ENCODE measurements at places on chromosomes 7 and 10.

- no peaks in the 10 kb centered on the region for H3K4me1 ChIP-seq
- H3K36me3 ChIP-seq = peaks cover 11% of the 10 kb centered on the region
- DNase-seq = no peak
- H3K4me3 ChIP-seq = no peak overlapping the region
- H3K27ac ChIP-seq = no peak overlapping the region
These were observed 16.4 kb downstream of the RGS10 start for GRCh38 chr10:119526149-119526548.

DNA sequence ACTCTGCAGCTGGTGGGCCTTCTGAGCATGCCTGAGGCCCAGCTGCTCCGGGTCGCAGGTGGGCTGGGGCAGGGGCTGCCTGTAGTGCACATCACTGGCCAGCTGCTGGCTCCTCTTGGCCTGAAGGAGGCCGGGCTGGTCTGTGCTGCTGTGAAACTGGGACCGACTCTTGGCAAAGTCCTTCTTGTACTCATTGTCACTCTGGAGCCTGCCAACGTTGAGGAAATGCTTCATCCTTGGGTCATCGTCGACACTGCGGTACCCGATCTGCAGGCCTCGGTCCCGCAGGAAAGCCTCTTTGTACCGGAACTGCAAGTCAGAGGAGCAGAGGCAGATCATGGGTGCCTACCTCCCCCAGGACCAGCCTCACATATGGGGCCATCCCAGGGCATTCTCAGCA lies 37.7 kb downstream of the HABP2 start:
- H3K27ac ChIP-seq = no peak overlapping the region
- H3K27me3 ChIP-seq = no peaks in the 10 kb centered on the region
- no peaks in the 10 kb centered on the region for H3K36me3 ChIP-seq
- no peaks in the 10 kb centered on the region for H3K4me1 ChIP-seq

DNA sequence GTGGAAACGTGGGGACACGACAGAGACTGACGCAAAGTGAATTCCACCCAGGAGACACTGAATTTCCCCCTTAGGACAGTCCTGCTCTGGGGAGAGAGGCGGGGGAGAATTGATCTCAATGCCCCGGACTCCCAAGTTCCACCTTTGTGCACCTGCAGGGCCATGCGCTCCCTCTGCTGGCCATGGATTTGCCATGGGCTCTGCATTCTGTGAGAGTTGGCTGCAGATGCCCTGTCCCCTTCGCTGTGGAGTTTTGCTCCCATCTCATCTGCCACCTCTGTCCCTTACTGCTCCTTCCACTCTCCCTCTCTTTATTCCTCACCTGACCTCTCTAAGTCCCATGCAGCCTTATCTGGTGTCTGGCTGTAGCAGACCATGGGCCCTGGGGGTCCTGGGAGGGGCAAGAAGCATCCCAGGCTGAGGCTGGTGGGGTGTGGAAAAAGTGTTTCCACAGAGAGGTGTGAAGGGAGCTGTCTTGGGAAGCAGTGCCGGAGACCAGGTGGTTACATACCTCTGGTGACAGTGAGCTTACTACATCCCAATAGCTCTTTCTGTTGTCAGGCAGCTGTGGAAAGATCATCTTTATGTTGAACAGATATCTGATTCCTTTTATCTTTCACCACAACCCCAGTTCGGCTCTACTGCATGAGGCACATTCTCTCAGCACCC lies 14.3 kb downstream of the GHRHR start:
- peak; percentile 74 for DNase-seq
- H3K27me3 ChIP-seq = no peaks in the 10 kb centered on the region
- no peak overlapping the region for H3K27ac ChIP-seq

- DNase-seq = no peak
- no peaks in the 10 kb centered on the region for H3K27me3 ChIP-seq
- H3K36me3 ChIP-seq = no peaks in the 10 kb centered on the region
These were observed at the start of gene PON1 for GRCh38 chr7:95324431-95324830. Gene PON1, minus strand, starts transcription at chr7:95324532. Its CDS starts 57 bp downstream, at chr7:95324475.

GRCh38 chr7:7742223-7742622 lies 23.8 kb upstream of the RPA3 start:
- DNase-seq = no peak
- H3K4me1 ChIP-seq = no peaks in the 10 kb centered on the region
- H3K36me3 ChIP-seq = no peaks in the 10 kb centered on the region
- H3K27me3 ChIP-seq = no peaks in the 10 kb centered on the region
- H3K27ac ChIP-seq = no peak overlapping the region

DNA sequence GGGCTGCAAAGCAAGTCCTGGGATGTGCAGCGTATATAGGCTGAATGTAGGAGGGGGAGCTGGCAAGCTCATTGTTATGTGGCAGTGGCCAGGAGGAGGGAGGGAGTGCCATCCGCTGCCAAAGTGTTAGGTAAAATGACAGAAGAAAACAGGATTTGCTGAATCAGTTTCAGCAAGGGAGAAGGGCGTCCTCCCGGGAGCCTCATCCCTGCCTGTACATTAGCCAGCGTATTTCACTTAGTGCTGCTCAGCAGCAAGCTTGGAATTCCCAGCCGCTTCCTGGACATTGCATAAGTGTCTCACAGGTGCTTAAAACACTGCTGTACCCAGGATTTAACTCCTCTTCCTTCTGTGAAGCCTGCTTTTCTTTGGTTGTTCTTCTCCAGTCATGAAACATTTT lies 2.5 kb downstream of the NIPSNAP2 start:
- DNase-seq = no peak
- H3K36me3 ChIP-seq = no peaks in the 10 kb centered on the region
- H3K4me1 ChIP-seq = peaks cover 16% of the 10 kb centered on the region
- no peak overlapping the region for H3K4me3 ChIP-seq
- H3K27ac ChIP-seq = no peak overlapping the region

- no peaks in the 10 kb centered on the region for H3K27me3 ChIP-seq
- H3K36me3 ChIP-seq = no peaks in the 10 kb centered on the region
- H3K4me3 ChIP-seq = no peak overlapping the region
- H3K4me1 ChIP-seq = no peaks in the 10 kb centered on the region
These were observed 18.2 kb downstream of the DNAJC12 start for GRCh38 chr10:67819768-67820204.

GRCh38 chr10:4018054-4018511 lies 233.1 kb upstream of the KLF6 start:
- no peaks in the 10 kb centered on the region for H3K27me3 ChIP-seq
- no peaks in the 10 kb centered on the region for H3K4me1 ChIP-seq
- no peak overlapping the region for H3K4me3 ChIP-seq
- no peak for DNase-seq
- no peak overlapping the region for H3K27ac ChIP-seq

DNA sequence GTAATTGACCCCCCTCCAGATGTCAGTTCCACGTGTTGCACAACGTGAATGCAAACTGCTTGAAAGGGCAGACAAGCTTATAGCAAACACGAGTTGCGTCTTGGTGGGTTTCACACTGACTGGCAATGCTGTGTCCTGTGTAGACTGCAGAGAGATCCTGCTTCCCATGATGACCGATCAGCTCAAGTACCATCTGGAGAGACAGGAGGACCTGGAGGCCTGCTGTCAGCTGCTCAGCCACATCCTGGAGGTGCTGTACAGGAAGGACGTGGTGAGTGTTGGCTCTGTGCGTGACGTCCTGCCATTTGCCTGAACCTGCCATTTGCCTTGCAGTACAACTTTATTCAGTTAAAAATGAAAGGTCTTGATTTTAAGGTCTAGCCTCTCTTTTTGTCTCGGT lies 71.1 kb downstream of the INSYN2A start:
- no peak overlapping the region for H3K4me3 ChIP-seq
- DNase-seq = no peak
- H3K4me1 ChIP-seq = no peaks in the 10 kb centered on the region

DNA sequence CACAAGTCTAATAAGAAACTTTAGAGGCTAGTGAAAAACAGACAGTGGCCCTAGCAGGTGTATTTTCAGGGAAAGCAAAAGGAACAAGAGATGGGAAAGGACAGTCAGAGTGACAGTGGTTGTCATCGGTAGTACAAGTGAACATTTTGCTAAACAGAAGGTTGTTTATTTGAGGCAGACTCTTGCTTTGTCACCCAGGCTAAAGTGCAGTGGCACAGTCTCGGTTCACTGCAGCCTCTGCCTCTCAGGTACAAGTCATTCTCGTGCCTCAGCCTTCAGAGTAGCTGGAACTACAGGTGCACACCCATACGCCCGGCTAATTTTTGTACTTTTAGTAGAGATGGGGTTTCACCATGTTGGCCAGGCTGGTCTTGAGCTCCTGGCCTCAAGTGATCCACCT lies 195.8 kb downstream of the RELN start:
- H3K27me3 ChIP-seq = no peaks in the 10 kb centered on the region
- no peaks in the 10 kb centered on the region for H3K36me3 ChIP-seq
- no peaks in the 10 kb centered on the region for H3K4me1 ChIP-seq

- H3K4me1 ChIP-seq = no peaks in the 10 kb centered on the region
- H3K27me3 ChIP-seq = no peaks in the 10 kb centered on the region
- DNase-seq = no peak
- H3K4me3 ChIP-seq = no peak overlapping the region
- H3K36me3 ChIP-seq = no peaks in the 10 kb centered on the region
- no peak overlapping the region for H3K27ac ChIP-seq
These were observed 169.1 kb downstream of the LRRN3 start for GRCh38 chr7:111259991-111260390.

DNA sequence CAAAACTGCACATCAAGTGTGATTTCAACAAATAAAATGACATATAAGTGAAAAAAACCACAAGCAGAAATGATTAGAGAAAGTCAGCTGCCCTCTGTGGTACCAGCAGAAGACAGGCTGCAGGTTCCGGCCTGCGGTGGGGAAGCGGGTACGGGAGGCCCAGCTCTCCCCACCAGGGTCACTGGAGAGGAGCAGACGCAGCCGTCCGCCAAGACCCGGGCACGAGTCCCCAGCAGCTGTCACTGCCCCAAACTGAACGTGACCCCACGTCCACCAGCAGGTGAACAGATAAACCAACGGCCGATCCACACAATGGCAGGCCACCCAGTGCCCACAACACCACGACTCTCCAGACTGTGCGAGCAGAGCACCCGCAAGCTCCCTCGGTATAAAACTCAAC lies 16.1 kb upstream of the MICALL2 start:
- H3K36me3 ChIP-seq = 0 out of 2 replicates have a peak, but pooled peaks cover 3% of the 10 kb centered on the region
- no peaks in the 10 kb centered on the region for H3K4me1 ChIP-seq
- no peak for DNase-seq
- no peak overlapping the region for H3K4me3 ChIP-seq
- H3K27ac ChIP-seq = no peak overlapping the region
- H3K27me3 ChIP-seq = no peaks in the 10 kb centered on the region

DNA sequence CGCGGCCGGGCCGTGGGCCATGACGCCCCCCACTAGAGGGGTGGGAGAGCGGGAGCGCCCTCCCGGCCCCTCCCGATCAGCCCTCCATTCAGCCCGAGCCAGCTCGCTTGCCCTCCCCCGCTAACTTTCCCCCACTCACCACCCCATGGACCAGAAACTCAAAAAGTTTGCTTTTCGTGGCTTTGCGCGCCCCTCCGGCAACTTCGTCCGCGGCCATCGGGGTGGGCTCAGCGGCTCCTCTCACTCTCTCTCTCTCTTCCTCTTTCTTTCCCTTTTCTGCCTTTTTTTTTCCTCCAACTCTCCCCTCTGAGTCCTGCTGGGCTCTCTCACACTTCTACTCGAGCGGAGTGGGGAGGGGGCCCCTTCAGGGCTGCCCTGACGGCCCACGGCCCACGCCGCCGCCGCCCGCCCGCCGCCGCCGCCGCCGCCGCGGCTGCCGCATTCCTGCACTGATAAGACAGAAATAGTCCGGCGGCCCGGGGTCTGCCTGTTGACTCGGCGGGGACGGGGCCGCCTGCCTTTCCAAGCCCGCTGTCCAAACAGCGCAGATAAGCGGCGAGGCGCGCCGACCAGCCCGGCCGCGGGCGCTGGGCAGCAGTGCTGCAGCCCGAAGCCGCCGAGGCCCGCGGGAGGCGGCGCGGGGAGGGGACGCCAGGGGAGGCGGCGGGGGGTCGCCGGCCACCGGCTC lies at the start of gene SMARCD3:
TSS of gene SMARCD3 (minus strand) at position 349 of the 688 bp plus-strand sequence. CDS start at position 217, 132 bp downstream.
- no peak within 1 kb of the TSS for H3K27ac ChIP-seq
- H3K4me3 ChIP-seq = peak within 1 kb of the TSS; percentile 31
- H3K27me3 ChIP-seq = no peaks in the 10 kb centered on the region
- peaks cover 29% of the 10 kb centered on the region for H3K4me1 ChIP-seq
- H3K36me3 ChIP-seq = no peaks in the 10 kb centered on the region
- no peak for DNase-seq

GRCh38 chr10:119478811-119479341 lies 63.6 kb downstream of the RGS10 start:
- peak; percentile 72 for DNase-seq
- no peaks in the 10 kb centered on the region for H3K36me3 ChIP-seq
- peak overlapping the region; percentile 99 for H3K27ac ChIP-seq

- no peak overlapping the region for H3K4me3 ChIP-seq
- no peak overlapping the region for H3K27ac ChIP-seq
- no peaks in the 10 kb centered on the region for H3K4me1 ChIP-seq
These were observed 51.5 kb downstream of the NRCAM start for GRCh38 chr7:108404509-108405420.

GRCh38 chr10:10500937-10501336 lies 516.7 kb upstream of the CELF2 start:
- no peak for DNase-seq
- no peaks in the 10 kb centered on the region for H3K27me3 ChIP-seq
- no peaks in the 10 kb centered on the region for H3K4me1 ChIP-seq
- H3K27ac ChIP-seq = no peak overlapping the region
- H3K36me3 ChIP-seq = no peaks in the 10 kb centered on the region
- no peak overlapping the region for H3K4me3 ChIP-seq

- no peaks in the 10 kb centered on the region for H3K4me1 ChIP-seq
- no peaks in the 10 kb centered on the region for H3K36me3 ChIP-seq
- H3K4me3 ChIP-seq = no peak overlapping the region
- H3K27me3 ChIP-seq = no peaks in the 10 kb centered on the region
- no peak overlapping the region for H3K27ac ChIP-seq
These were observed 164.6 kb upstream of the WNT16 start for GRCh38 chr7:121164247-121164646.
